ENCODE measurements at places on chromosomes 11 and 22.
A peak's percentile ranks its signal among the peaks of the same experiment; 100 is the strongest.

DNA sequence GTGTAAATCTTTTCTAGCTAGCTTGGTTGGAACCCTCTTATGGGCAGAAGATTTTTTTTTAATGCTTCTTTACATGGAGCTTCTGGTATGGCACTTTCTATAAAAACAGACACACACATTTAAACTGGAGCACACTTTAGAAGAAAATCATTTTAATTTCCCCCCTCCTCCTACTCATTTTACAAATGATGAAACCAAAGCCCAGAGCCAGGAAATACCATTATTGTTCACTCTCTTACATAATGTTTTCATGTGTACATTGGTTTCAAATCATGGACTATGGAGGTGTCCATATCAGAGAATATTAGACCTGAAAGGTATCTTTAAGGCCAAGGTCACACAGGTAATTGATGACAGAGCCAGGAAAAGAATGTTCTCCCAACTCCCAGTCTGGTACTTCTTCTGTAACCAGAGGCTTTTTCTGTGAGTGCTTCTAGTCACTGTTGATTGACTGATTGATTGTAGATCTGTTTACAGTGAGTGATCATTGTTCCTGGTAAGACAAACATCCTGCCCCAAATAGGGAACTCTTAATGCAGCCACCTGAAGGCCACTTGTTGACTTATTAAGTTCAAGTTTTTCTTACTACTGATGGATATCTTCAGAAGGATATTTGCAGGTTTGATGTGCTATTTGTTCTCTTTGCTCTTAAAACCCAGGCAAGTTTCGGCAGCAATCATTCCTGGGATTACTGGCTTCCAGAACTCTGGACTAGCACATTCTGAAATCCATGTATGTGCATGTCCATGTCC lies 26.8 kb upstream of the ME3 start:
- no peak for DNase-seq

DNA sequence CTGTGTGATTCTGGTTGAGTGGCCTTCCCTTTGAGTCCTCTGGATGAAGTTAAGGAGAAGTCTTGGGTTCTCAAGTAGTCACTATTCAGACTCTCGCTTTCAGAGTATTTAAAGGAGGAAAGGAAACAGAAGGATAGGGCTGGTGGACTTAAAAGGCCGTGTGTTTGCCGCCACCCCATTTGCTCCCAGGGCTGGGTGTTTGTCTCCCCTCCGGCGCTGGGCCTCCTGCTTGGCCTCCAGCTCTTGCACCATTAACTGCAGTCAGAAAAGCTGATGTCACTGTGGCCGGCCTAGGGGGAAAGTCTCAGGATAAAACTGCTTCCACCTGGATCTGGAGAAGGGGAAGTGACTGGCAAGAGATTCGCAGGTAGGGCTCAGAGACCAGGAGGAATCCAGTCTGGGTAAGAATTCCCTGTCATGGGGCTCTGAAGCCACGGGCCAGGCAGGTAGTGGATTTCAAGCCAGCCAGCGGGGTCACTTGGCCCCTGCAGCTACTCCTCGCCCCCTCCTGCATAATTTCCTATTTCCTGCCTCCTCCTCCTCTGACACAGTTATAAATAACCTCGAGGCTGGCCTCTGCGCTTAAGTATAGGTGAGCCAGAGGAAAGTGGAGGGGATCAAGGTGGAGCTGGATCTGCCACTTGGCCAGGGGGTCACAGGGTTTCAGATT lies 17.1 kb downstream of the TIMP3 start:
- DNase-seq: no peak

- no peak for DNase-seq
Measured at GRCh38 chr11:121793916-121794315, 322.1 kb downstream of the BLID start.

DNA sequence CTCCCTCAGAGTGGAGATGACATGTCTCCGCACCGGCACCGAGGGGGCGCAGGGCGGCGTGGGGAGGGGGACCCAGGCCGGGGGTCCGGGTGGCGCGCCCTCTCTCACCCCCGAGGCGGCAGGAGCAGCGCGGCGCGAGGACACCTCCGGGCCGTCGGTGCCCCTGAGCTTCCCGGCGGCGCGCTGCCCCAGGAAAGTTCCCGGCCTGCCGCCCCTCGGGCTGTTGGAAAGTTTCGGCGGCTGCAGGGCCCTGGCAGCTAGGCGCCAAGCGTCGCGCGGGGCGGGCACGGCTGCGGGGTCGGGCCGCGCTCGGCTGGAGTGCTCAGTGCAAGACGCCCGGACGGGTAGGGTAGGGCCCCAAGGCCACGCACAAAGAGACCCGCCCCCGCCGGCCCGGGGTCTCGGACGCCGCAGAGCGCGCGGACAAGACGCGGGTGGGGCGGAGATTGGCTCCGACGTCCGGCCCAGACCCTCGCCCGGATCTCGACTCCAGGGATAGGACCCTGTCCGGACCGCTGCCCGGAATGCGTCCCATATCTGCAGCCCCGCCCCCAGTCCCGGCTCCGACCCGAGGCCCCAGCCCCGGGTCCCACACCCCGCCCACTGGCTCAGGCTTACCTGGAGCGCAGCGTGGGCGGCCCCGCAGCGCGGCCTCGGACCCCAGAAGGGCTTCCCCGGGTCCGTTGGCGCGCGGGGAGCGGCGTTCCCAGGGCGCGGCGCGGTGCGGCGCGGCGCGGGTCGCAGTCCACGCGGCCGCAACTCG lies 471 bp downstream of the ARVCF start:
- peak; percentile 28 for DNase-seq

DNA sequence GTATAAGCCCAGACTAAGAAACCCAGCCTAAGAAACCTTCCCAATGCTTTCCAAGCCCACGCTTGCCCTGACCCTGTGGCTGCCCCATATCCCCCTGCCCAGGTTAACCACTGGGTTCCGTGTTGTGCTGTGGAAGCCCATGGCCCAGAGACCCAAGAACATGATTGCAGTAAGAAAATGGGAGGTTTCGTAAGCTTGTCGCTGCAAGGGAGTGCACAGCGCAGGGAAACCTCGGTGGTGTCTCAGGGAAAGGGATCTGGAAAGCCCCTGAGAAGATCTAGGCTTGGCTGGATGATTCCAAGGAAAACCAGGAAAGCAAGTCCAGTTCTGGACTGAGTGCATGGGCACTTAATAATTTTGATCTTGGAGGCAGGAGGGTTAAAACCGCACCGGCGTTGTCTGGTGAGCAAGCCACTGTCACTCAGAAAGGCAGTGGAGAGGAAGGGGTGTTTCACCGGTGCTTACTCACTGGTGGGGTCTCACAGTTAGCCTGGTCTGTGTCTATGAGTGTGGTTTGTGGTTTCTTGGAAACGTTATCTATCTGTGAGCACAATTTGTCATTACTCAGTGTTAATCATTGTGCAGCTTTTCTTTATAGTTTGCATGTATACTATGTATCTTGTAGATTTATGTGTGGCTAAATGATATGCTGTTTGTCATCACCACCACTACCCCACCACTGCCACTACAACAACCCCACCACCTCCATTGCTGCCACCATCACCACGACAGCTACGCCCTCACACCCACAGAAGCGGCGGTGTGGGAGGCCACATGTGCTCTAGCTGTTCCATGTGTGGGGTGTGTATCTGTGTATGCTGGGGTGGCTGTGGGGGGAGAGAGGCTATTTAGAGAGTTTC lies 53.3 kb upstream of the PRDM11 start:
- DNase-seq: peak; percentile 8

- DNase-seq: no peak
Measured at GRCh38 chr11:131600628-131601027, 230.2 kb downstream of the NTM start.

DNA sequence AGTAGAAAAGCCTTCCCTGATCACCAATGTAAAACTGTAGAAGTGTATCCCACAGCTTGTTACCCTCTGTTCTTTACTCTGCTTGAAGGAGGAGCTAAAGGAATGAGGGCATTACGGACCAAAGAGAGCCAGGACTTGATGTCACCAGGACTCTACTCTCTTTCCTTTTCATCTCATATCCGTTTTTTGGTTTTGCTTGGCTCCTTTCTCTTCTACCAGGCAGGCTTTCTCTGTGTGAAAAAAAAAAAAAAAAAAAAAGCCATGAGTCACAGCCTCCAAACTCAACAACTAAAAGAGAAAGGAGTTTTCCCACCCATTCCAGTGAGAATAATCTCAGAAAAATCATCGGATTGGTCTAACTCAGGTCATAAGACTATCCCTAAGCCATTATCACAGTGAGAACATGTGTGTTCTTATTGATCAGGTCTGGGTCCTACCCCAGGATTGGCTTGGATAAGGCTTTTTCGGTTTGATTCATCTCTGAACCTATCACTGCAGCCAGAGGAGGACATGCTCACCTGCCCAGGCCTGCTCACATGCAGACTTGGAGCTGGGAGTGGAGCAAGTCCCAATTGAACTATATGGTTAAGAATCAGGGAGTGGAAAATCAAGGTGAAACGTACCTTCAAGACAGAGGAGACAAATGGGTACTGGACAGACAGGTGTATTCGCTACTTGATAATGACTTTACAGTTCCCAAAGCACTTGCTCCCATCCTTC lies 19.4 kb upstream of the LRRC55 start:
- DNase-seq: no peak

DNA sequence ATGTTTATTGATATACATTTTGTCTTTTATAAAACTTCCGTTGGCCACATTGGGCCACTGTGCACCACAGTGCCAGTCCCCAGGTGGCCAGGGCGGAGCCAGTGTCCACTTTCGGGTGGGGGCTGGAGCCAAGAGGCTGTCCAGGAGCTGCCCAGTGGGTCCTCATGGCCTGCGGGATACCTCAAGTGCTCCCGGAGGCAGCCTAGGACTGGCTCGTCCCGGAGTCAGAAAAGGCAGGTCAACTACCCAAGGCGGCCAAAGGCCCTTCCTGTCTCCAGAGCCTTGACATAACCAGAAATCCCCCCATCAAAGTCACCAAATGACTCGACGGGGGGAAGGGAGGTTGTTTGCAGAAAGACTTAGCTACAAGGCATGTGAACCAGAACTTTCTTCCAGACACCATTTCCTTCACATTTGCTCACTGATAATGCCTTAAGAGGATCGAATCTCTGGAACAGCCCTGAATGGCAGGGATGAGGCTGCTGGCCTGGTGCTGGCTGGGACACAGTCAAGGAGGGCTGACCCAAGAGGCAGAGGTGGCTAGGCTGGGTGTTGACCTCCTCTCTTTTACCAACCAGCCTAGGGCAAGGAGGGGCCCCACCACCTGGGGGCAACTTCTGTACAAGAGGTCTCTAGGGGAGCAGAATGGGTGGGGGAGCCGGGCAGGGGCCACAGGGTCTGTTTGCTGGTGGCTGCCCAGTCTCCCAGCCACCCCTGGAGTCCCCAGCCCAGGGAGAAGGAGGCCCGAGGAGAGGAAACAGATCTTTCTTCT lies 8.4 kb downstream of the MRGPRF start:
- DNase-seq: peak; percentile 16

DNA sequence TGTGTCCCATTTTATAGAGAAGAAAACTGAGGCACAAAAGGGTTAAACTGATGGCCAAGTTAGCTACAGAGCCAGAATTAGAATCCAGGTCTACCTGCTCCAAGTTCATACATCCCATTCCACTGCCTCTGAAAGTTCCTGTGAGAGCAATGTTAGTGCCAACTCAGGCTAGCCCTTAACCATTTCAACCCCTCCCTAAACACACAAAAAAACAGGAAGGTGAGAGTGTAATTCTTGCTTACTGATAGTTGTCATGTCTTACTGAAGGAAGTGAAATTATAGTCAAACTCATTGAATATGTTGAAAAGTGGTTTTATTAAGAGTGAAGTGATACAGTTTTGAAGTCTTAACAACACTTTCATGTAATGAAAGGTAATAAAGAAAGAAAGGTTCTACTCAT lies 2.9 kb upstream of the E2F8 start:
- DNase-seq: no peak

- no peak for DNase-seq
Measured at GRCh38 chr11:91641153-91641552, 583.5 kb upstream of the FAT3 start.

- DNase-seq: no peak
Measured at GRCh38 chr11:103453126-103453525, 343.9 kb downstream of the DYNC2H1 start.

GRCh38 chr11:44192017-44192385 lies 96.5 kb downstream of the EXT2 start:
- DNase-seq: no peak

GRCh38 chr11:7021318-7021717 lies 1.0 kb downstream of the NLRP14 start:
- no peak for DNase-seq

- no peak for DNase-seq
Measured at GRCh38 chr22:39135092-39135896, 17.2 kb downstream of the CBX7 start.

DNA sequence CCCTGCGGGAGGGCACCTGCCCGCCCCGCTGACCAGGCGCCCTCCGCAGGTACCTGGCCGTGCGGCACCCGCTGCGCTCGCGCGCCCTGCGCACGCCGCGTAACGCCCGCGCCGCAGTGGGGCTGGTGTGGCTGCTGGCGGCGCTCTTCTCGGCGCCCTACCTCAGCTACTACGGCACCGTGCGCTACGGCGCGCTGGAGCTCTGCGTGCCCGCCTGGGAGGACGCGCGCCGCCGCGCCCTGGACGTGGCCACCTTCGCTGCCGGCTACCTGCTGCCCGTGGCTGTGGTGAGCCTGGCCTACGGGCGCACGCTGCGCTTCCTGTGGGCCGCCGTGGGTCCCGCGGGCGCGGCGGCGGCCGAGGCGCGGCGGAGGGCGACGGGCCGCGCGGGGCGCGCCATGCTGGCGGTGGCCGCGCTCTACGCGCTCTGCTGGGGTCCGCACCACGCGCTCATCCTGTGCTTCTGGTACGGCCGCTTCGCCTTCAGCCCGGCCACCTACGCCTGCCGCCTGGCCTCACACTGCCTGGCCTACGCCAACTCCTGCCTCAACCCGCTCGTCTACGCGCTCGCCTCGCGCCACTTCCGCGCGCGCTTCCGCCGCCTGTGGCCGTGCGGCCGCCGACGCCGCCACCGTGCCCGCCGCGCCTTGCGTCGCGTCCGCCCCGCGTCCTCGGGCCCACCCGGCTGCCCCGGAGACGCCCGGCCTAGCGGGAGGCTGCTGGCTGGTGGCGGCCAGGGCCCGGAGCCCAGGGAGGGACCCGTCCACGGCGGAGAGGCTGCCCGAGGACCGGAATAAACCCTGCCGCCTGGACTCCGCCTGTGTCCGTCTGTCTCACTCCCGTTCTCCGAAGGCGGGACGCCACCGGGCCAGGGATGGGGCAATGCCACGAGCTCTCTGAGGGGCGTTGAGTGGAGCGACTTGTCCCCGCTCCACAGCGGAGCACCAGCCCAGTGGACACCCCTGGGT lies 1.8 kb downstream of the GALR3 start:
- DNase-seq: no peak

- DNase-seq: no peak
Measured at GRCh38 chr11:17385492-17385891, 3.0 kb downstream of the KCNJ11 start.

- no peak for DNase-seq
Measured at GRCh38 chr22:45743687-45744086, 72.1 kb downstream of the ATXN10 start.

Measured in uterus (tissue), 4 donors.